GM12878 (cell line): ENCODE measurements at places on chromosomes 1 and 21.

- no peak for DNase-seq
Observed at GRCh38 chr1:68383092-68383491, 66.7 kb downstream of the RPE65 start.

- no peak for DNase-seq
Observed at GRCh38 chr1:61638911-61639605, 85.9 kb downstream of the TM2D1 start.

- no peak for DNase-seq
Observed at GRCh38 chr1:227428803-227429202, 110.5 kb upstream of the CDC42BPA start.

GRCh38 chr1:94329986-94330385 lies 88.2 kb upstream of the ABCD3 start:
- DNase-seq: no peak

- no peak for DNase-seq
Observed at GRCh38 chr1:115596080-115596780, 45.5 kb upstream of the VANGL1 start.

DNA sequence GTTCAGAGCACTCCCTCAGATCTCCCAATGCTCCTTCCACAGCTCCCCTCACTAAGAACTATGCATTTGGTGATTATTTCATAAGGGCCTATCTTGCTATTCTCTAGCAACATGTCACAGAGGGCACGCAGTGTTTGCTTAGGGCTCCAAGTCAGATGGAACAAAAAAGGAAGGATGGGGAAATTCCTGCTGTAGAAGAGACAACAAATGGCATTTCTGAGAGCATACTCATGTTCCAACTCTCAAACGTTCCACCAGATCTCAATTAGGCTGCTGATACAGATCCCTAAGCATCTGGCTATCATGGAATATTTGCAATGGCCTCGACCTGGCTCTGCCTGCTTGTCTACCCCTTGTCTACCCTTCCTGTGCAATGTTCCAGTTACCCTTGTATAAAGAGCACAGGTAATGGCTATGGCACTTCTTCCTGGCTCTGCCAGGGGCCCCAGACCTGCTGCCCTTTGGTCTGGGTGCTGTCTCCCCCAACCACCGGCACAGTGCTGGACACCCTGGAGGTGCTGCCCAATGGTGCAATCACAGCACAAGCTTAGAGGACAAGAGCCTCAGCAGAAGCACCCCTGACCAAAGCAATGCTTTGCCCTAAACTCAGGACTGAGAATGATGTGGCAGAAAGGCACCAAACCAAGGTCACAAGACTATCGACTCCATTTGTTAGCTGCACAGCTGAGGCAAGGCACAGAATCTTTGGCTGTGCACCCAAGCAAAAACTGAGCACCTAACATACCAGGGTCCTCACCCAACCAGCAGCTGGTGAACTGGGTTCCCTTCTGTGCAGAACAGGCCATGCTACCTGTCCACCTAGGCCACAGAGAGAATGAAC lies 3.6 kb downstream of the PARP1 start:
- DNase-seq: no peak

DNA sequence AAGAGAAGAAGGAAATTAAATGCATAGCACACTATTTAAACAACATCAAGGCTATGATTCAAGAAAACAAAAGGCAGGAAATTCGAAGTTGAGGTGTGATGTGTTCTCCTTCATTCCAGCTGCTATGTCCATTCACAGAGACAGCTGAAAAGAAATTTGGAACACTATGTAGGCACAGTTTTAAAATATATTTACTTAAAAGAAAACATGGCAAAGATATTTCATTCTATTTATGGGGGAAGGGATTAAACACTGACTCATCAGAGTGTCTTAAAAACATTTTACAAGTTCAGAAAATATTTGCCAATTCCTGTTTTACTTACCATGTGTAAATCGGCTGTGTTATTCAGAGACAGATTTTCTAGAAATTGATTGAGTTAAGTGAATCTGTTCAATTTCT lies 39.4 kb upstream of the NGF start:
- DNase-seq: no peak

DNA sequence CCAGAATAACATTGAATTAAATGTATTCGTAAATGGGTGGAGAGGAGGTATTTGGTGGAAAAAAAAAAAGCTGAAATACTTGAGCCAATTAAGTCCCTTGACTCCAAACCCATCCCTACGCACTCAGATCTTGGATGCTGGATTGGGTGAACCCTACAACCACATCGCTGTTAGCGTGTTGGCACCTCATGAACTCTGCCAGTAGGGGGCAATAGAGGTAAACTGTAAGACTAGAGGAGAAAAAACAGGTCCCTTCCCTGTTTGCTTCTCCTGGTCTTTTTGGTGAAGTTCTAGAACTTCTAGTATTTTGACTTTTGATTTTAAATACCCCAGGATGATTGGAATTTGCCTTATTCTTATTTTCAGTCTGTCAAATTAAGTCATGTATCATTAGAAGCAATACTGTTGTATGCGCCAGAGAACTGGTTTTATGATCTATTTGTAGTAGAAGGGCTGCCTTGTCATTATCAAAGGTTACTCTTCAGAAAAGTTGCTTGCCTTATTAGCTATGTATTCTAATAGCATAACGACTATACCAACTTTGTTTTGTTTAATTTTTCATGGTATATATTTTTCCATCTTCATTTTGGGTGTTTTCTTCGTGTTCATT lies 1.9 kb upstream of the OR13G1 start:
- no peak for DNase-seq

- peak; percentile 15 for DNase-seq
Observed at GRCh38 chr1:36089393-36090121, 865 bp downstream of the ADPRS start.

- DNase-seq: no peak
Observed at GRCh38 chr1:56910441-56910985, 55.3 kb downstream of the C8B start.

- DNase-seq: no peak
Observed at GRCh38 chr1:223250632-223251015, 107.6 kb upstream of the TLR5 start.

DNA sequence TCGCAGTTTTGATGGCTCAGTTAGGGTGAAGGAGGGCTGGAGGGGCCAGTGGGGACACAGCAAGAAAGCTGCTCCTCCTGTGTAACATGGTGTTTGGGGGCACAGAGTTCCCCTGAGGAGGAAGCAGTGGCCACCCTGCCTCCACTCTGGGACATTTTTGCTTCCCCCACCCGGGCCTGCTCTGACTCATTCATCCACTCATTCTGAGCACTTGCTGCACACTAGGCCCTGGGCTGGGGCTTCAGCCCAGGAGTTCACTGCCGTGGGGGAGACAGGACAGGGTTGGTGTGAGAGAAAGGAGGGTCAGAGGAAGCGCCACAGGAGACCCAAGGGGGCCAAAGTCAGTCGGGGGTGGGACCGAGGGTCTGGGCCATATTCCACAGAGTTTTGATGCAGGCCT lies 41.4 kb upstream of the ACOT11 start:
- no peak for DNase-seq

DNA sequence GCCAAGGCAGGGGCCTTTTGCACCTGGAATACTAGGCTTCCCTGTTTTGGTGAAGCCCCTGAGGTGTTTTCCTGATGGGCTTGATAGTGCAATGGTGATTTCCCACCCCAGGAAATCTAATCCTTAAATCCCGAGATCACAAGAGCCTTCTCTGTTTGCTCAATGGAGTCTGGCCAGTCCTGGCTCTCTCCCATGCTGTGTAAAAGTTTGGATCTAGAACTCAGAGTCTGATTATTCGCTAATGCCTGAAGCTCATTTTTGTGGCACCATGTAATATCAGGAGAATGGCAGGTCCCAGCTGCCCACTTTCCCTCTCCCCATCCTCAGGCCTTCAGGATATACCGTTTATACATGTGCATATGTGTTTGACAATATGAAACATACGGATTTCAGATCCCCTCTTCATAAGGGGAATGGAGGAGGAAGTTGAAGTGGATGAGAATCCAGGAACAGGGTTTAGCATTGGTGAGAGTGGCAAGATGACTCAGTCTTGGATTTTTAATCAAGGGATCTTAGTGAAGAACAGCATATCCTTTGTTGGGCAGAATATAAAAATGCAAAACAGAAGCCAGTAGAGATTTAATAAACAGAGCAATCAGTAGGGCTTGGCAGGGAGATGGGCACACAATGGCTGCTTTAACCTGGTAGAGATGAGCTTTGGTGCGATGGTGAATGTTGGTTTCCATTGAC lies 62.1 kb downstream of the CLIC6 start:
- no peak for DNase-seq

DNA sequence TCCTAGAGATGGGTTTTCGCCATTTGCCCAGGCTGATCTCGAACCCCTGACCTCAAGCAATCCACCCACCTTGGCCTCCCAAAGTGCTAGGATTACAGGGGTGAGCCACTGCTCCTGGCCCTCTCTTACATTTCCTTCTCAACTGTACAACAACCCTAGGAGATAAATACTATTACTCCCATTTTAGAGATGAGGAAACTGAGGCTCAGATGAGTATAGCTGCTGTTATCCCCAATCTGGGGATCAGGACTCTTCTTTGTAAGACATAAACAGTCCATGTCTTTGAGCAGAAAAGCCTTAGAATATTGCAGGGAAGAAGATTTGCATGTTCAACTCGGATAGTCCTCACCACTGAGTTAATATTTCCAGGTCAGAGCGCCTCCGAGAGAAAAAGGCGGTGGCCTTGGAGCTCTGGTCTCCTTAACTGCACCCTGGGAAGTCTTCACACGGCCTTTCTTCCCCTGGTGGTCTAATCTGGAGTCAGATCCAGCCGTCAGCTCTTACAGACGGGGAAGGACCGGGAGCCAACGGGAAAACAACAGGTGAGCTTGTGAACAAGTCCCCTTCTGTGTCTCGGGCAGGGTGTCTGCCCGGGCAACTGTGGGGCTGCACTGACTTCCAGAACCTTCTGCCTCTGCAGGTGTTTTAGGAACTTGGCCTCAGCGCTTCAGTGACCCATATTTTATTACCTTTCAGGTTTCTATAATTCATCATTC lies 5.9 kb upstream of the OLIG1 start:
- no peak for DNase-seq

- no peak for DNase-seq
Observed at GRCh38 chr21:29248124-29248523, 50.6 kb upstream of the BACH1 start.

- DNase-seq: no peak
Observed at GRCh38 chr1:207911856-207912760, 1.2 kb upstream of the CD34 start.

- no peak for DNase-seq
Observed at GRCh38 chr1:25036117-25036546, 106.1 kb upstream of the RUNX3 start.

- DNase-seq: no peak
Observed at GRCh38 chr1:106998431-106999002, 58.0 kb upstream of the PRMT6 start.

GRCh38 chr1:19325368-19325957 lies 13.3 kb downstream of the SLC66A1 start:
- DNase-seq: no peak

DNA sequence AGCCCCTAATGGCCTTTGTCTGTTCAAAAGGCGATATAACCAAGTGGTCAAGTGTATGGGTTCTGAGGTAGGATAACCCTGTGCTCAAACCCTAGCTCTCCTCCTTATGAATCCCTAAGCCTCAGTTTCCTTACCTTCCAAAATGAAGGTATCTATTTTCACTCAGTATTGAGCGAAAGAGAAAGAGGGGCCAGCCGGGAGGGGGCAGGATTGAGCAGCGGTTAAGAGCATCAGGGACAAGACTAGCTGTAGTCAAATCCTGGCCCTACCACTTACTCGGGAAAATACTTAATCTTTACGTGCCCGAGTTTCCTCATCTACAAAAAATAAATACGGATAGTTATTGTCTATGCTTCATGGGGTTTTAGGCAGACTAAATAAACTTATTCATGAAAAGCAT lies 25.7 kb downstream of the LY9 start:
- no peak for DNase-seq

- no peak for DNase-seq
Observed at GRCh38 chr1:2428490-2428889, 16.1 kb upstream of the PEX10 start.

- DNase-seq: no peak
Observed at GRCh38 chr1:85451236-85451830, 13.6 kb downstream of the DDAH1 start.

DNA sequence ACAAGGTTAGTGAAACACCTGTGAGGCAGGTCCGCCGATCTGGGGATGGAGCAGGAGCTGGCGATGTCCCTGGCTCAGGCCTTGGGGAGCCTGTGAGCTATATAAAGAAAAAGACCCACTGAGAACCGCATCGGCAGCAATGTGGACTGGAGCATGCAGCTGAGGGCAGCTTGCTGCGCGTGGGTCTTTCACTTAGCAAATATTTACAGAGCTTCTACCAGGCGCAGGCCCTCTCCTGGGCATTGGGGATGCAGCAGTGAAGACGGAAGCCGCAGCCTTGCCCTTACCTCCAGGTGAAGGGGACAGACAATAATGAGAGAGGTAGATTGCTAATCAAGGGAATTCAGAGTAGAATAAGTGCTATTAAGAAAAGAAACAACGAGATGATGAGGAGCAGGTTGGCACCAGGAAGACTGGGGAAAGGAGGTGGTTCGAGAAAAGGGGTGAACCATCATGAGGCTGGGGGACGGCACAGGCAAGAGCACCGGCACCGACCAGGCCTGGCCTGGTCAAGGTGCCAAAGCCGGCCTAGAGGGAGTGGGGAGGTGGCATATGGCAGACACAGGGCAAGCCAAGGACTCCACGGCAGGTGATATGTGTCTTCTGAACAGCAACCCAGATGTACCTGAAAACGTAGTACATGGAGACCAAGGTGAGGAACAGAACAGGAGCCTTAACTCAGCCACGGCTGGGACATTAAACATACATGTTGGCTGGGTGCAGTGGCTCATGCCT lies 60.7 kb upstream of the PAX7 start:
- no peak for DNase-seq

- DNase-seq: no peak
Observed at GRCh38 chr1:231849981-231850380, 223.4 kb downstream of the DISC1 start.

- DNase-seq: no peak
Observed at GRCh38 chr1:55718758-55719671, 503.9 kb upstream of the USP24 start.

DNA sequence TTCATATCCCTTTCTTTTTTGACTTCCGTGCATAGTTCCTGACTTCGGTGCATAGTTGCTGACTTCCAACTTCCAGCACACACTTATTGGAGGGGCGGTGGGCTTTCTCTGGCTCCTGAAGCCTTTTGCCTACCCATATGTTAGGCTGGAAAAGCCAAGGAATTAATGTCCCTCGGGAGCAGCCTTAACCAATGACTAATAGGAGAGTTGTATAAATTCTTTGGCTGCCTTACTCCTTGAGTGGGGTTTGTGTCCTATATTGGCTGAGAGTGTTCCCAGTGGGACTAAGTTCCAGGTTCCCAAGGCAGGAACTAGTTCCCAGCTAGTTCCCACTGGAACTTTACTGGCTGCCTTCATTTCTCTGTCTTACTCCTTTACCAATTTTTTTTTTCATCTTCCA lies 105.7 kb downstream of the ZNF326 start:
- no peak for DNase-seq

DNA sequence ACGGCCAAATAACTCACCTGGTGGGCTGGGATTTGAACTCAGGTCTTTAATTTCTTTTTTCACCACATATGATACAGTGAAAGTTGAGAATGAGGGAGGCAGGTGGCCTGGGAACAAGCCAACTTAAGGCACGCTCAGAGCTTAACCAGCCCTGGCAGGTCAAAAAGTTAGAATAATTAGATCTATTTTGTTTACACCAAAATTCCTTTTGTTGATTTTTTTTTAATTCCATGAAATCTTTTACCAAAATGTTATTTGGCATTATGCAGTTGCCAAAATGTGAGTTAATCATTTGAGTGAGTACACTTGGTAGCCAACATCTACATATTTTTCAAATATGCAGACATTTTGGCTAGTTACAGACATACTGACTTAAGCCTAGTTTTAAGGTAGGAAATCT lies 36.8 kb downstream of the LHX8 start:
- no peak for DNase-seq
